ENCODE measurements at places on chromosomes 6 and 20.
A peak's percentile ranks its signal among the peaks of the same experiment; 100 is the strongest.

DNA sequence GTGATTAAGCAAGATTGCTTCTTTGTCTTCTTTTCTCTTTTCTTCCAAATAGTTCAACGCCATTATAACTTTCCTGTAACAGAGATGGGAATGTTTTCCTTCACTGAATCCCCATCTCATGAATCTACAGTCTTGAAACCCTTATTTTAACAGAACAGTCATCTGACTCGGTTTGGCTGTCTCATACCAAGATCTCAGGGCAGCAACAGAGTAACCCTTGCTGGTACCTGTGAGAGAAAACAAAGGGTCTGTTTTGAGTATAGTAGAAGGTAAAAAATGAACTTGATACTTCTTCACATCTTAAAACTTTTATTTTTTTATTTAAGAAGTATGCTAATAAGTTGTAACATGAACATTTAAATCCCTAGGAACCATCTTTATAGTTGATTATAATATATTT, 19.6 kb upstream of the DSE start:
- no peak for DNase-seq

- DNase-seq = no peak
Observed at GRCh38 chr6:98641949-98642719, 192.2 kb upstream of the POU3F2 start.

- no peak for DNase-seq
Observed at GRCh38 chr6:113466526-113466925, 390.6 kb upstream of the MARCKS start.

- DNase-seq = no peak
Observed at GRCh38 chr6:35603326-35604202, 85.2 kb downstream of the FKBP5 start.

DNA sequence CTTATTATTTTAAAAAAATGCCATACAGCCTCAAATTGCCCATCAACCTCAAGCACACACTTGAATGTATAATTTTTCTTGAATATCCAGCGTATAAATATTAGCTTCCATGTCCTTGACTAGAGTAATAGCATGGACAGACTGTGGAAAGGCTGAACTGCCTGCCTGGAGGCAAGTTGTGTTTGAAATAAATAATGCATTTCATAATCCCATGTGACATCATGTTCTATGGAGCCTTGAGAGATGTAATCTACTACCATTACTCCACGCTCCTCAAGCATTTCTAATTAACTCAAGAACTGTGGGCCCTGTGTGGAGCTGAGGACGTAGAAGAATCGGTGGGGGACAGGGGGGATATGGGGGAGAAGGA, 94.2 kb downstream of the CDS2 start:
- DNase-seq = no peak

DNA sequence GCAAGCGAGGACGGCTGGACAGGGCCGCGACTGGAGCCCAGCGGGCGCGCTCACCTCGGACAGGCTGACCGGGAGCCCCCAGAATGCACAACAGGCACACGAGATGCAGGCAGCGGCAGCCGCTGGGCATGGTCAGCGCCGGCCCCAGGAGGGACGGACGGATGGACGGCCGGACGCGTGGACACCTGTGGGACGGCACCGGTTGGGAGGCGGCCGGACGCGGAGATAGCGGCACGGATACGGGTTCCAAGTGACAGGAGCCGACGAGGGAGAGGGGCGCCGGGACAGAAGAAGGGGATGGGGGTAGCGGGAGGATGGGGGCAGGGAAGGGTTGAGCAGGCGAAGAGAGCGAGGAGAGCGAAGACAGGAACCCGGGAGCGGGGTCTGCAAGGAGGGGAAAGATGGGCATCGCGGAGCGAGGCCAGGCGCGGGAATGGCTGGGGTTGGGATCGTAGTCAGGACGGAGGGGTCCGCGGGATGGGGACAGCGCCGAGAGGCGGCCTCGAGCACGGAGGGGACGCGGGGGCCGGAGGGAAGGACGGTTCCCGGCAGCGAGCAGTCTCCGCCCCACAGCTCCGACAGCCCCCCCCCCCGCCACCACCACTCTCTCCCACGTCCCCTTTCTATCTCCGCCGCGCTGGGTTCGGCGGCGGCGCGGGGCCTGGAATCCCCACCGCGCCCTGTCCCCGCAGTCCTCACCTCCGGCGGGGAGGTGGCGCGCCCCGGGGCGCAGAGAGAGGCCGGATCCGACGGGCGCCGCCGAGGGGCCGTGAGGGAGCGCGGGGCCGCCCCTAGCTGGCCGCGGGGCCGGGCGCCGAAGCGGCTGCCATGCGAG, 435 bp downstream of the DLK2 start:
- DNase-seq = peak; percentile 4

DNA sequence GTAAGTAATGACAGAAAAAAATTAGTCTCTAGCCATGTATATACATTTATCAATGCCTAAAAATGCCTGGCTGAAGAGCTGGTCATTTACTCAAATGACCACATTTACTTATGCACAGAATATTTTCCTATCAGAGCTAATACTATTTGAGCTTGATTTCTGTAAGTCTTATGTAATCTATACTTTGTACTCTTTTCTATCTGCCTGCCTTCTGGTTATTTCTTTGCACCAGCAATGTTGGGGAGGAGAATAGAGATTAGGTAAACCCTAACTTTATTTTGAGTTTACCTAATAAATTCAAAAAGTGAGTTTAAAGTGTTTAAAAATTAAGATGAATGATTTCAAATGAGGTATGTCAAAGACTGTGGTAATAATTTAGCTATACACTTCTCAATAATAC, 3.7 kb downstream of the CALHM5 start:
- DNase-seq = no peak

- DNase-seq = no peak
Observed at GRCh38 chr6:4225161-4225872, 89.9 kb upstream of the ECI2 start.

DNA sequence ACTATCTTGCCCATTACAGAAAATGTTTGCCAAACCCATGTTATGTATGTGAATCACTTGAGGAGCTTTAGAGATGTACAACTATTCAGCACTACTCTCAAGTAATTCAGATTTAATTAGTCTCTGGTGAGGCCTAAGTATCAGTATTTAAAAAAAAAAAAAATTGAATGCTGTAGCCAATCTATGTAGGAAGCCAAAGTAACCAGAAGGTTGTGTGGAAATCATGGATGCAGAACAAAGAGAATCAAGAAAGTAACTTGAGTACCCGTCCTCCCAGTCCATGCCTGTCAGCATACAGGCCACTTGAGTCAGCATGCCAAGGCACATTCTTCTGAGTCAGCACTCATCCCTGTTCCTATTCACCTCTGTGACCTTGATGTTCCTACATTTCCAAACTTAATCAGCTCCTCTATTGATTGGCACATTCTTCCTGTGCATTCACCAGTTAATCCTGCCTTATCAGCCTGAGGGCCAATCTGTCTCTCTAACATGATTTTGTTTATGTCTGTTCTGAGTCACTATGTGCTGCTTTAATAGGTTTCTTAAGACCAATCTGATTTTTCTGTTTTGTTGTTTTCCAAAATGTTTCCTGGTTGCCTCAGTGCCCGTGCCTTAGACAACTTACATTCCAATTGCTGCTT, 165.6 kb downstream of the KCNQ5 start:
- no peak for DNase-seq
